ENCODE measurements at places on chromosomes 2 and 18. TPM values are rescaled to one million over a fixed set of nuclear protein-coding genes. Genes with fewer than 3 reads are reported as not detected.
A peak's percentile ranks its signal among the peaks of the same experiment; 100 is the strongest.

Gene DYSF
- total RNA-seq = 3.5 TPM

- H3K27me3 ChIP-seq = no peaks in the 10 kb centered on the region
- no peak overlapping the region for H3K4me3 ChIP-seq
- DNase-seq = no peak
- no peak overlapping the region for H3K27ac ChIP-seq
Observed at GRCh38 chr2:141582213-141582612, 548.6 kb downstream of the LRP1B start.

- H3K36me3 ChIP-seq = no peaks in the 10 kb centered on the region
- peak overlapping the region; percentile 98 for H3K27ac ChIP-seq
- no peaks in the 10 kb centered on the region for H3K27me3 ChIP-seq
Observed at GRCh38 chr2:149587950-149588487, 444 bp upstream of the MMADHC start.

DNA sequence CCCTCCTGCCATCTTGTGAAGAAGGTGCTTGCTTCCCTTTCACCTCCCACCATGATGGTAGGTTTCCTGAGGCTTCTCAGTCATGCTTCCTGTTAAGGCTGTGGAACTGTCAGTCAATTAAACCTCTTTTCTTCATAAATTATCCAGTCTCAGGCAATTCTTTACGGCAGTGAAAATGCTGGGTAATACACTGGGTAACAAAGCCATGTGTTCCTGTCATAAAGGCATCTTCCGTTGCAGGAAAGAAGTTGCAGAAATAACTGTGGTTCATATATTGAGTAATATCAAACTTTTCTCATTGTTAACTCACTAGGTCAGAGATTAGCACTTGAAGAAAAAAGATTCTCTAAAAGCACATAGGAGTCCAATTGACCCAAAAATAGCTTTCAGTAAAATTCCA, 163.9 kb upstream of the HNMT start:
- H3K4me3 ChIP-seq = no peak overlapping the region
- H3K27ac ChIP-seq = no peak overlapping the region
- H3K27me3 ChIP-seq = no peaks in the 10 kb centered on the region
- no peak for DNase-seq

Gene HK2
- total RNA-seq = 10.8 TPM

Data from spinal cord (tissue), 10 donors.